GF-D8 (cell line): ENCODE measurements at places on chromosomes 13 and 19.

- no peak for DNase-seq
Measured at GRCh38 chr19:1163283-1163933, 10.7 kb downstream of the SBNO2 start.

GRCh38 chr13:36362914-36363313 lies 16.7 kb upstream of the SPART start:
- no peak for DNase-seq

- no peak for DNase-seq
Measured at GRCh38 chr13:110361365-110361911, 54.4 kb downstream of the COL4A2 start.

- no peak for DNase-seq
Measured at GRCh38 chr13:94707400-94708021, 4.8 kb downstream of the SOX21 start.
